ENCODE measurements at places on chromosomes 16 and 17.

- no peak for DNase-seq
These were observed 22.4 kb downstream of the ANKRD40 start for GRCh38 chr17:50685334-50685665.

GRCh38 chr16:86798247-86799041 is 220.1 kb downstream of the FOXL1 start:
- DNase-seq: no peak

- DNase-seq: no peak
These were observed 28.5 kb downstream of the PRSS54 start for GRCh38 chr16:58266336-58266735.

DNA sequence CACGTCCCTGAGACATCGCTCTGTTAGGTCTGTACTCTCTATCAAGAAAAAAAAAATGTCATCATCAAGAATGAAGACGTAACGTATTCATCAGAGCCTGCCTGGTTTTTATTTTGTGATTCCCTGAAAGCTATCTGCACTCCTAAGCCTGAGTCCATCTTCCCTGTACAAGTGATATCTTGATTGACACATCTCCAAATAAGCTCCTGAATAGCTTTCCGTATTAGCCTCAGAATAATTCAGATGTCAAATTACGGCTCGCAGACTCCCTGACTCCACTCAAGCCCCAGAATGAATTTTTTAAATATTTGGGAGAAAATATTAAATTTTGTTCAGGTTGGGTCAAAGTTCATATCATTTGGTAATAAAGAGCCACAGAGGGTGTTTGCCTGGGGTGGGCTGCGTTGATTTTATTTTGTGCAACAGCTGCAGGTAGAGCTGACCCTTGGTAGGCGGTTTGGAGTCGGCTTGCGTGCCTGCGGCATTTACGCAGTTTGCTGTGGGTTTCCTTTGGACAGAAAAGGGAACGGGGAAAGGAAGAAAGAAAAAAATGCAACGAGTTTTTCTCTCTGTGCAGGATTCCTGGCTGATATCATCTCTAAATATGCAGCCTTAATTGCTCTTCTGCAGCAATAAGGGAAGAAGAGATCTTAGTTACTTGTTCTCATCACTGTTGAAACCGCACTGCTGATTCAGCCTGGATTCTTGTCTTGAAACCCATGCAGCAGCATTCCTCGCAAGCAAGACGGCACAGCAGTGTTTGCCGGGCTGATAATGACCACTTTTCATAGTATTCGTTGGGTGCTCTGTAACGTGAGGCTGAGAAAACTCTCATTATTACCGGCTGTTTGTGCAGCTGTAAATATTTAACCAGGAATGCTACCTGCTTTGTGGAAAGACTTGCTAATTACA is 114.7 kb downstream of the IRX3 start:
- DNase-seq: no peak

GRCh38 chr17:65856865-65857264 is 295.4 kb upstream of the AXIN2 start:
- no peak for DNase-seq

DNA sequence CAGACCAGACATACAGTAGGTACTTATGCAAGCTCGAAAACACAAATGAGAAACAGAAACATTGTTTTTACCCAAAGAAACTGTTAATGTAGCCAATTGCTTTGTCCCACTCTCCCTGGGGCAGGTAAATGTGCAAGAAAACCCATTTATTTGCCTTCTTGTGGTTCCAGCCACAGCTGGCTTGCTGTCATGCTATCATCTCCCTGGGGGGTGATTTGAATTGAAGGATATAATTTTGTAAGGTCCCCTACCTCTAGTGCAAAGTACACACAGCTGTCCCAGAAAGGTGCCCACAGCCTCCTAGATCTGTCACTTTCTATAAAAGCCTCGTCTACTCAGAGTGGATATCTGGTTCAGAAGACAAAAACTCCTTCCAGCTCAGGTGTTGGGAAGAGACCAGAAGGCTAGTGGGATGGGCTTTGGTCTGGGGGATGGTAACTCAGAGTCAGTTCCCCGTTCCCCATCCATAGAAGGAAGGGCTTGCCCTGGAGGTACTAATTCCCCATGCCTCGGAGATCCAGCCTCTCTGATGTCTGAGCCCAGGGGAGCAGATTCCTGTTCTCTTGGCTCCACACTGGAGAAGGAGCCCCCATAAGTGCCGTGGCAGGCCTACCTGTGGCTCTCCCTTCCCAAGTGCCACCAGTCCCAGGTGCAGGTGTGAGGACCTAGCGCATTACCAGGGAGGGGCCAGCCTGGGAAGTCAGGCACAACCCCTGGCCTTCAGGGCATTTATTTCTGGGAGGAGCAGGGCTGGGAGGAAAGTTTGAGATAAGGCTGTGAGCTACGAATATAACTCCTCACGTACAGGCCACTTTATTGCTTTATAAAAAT is 2.4 kb upstream of the PRR15L start:
- no peak for DNase-seq

GRCh38 chr16:89051521-89052166 is 42.0 kb upstream of the ACSF3 start:
- DNase-seq: no peak

GRCh38 chr16:56438038-56438437 is 12.7 kb upstream of the AMFR start:
- no peak for DNase-seq

- no peak for DNase-seq
These were observed 25.3 kb upstream of the FAAP100 start for GRCh38 chr17:81577278-81578000.

DNA sequence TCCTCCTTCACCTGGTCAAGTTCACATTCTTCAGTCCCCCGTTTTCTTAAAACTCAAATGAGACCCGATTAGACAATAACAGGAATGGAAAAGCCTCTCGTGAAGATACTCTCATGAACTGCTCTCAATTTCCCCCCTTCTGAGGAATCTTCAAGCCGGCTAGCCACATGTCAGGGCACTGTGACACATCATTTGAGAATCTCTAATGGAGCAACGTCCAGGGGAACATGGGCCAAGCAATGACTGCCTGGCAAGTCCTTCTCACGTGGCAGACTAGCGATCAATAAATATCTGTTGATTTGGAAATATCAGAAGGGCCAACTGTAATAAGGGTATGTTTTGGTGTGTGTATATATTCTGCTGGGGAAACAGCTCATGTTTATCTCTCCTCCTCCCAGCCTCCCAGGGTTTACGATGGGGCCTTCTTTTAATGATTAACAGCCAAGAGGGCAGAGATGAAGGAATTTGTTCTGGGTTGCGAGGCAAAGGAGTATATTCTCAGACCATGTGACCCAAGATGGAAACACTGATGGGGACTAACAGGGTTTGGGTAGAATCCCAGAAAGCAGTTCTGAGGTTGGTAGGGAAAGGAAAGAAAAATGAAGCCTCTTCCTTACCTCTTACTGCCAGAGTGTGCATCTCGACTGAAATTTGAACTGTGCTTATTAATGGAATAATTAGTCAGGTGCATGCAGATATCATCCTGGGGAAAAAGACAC is 21.4 kb downstream of the TTLL6 start:
- no peak for DNase-seq

GRCh38 chr16:4828567-4829321 is 18.3 kb downstream of the GLYR1 start:
- no peak for DNase-seq

- no peak for DNase-seq
These were observed 19.2 kb downstream of the NPRL3 start for GRCh38 chr16:119295-119694.

- no peak for DNase-seq
These were observed 3.6 kb upstream of the HS3ST3B1 start for GRCh38 chr17:14297161-14297851.

- DNase-seq: no peak
These were observed 1.5 kb upstream of the LGALS3BP start for GRCh38 chr17:78981010-78981888.

DNA sequence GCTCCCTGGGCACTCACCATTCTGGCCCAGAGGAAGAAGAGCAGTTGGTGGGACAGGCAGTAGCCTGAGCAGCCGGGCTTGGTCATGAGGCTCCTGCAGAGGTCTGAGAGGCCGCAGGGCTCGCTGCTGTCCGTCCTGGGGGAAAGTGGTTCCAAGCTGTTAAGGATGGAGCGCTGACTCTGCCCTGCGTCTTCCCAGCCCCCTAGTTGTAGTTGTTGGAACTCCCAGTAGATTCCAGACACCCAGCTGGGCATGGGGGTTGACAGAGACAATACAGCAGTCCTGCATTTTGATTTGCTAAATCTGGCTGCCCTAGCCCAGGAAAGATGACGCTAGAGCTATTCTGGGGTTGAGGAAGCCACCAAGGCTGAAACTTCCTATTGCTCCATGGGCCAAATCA is 7.3 kb downstream of the C16orf89 start:
- no peak for DNase-seq

GRCh38 chr17:1742371-1743087 is at the start of gene SERPINF2:
TSS of gene SERPINF2 (plus strand) at chr17:1742871. CDS start at chr17:1744996, 2,125 bp downstream.
- no peak for DNase-seq

DNA sequence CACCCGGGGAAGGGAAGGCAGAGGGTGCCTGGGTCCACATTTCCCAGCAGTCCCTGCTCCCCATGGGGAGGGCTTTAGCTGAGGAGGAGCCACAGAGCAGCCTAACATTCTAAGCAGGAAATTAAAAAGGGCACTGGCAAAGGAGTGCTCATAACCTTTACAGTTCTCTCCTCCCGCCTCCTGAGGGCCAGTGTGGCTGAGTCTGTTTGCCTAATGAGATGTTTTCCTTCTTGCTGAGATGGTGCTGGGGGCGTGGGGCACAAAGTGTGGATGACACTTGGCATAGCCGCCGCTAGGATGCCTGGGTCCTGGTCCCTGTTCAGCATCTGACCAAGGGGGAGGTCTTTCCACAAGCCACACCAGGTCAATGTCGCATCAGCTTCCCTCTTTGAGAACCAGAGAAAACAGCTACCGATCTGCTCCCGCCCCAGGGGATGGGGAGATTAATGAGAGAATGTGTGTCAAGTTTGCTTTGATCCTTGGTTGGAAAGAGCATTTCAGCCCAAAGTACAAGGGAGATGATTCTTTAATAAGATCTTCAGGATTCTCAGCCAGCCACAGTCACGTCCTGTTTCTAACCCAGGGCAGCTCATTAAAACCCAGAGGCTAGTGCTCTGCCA is 5.8 kb downstream of the KIF18B start:
- DNase-seq: no peak

GRCh38 chr16:61831351-61831917 is 204.8 kb downstream of the CDH8 start:
- no peak for DNase-seq

DNA sequence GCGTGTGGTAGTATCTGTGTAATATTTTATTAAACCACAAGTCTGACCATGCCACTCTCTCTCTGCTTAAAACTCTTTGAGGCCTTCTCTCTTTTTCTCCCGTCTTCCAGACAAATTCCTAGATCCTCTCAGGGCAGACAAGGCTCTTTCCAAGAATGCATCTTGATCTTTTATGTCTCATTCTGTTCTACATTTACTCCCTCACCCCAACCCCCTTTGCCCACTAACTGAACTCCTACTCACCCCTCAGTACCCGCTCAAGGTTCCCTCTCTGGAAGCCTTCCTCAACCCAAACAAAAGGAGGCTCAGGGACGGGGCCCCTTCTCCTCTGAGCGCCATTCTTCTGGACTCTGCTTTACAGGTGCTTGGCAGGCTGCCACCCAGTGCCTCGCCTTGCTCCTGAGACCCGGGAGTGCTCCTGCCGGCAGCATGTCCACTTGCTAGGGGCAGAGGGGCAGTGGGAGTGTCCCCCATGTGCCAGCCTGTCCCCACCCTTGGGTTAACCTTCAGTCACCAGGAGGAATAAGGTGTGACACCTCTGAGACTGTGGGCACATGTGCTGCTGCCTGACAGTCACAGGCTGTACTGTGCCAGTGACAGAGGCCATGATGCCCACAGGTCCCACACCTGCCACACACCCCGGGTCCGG is 9.2 kb downstream of the SLC13A2 start:
- no peak for DNase-seq

DNA sequence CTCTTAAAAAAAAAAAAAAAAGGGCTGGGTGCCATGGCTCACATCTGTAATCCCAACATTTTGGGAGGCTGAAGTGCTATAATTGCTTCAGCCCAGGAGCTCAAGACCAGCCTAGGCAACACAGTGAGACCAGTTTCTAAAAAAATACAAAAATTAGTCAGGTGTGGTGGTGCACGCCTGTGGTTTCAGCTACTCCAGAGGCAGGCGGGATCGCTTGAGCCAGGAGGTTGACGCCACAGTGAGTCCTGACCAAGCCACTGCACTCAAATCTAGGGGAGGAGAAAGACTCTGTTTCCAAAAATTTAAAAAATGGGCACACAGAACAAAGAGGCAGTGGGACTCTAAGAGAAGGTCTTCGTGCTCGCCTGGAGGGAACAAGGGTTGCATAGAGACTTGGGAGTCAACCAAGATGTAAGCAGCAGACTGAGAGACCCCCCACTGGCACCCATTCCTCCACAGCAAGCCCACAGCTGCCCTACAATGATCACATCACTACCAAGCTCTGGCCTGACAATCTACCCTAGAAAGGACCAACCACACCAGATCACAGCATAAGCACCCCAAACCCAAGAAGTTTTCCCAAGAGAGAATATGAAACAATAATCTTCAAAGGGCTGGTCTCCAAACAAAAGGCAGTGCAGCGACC is 121.6 kb downstream of the ANKRD11 start:
- DNase-seq: no peak

- no peak for DNase-seq
These were observed 513 bp downstream of the CRLF3 start for GRCh38 chr17:30824002-30824355.

DNA sequence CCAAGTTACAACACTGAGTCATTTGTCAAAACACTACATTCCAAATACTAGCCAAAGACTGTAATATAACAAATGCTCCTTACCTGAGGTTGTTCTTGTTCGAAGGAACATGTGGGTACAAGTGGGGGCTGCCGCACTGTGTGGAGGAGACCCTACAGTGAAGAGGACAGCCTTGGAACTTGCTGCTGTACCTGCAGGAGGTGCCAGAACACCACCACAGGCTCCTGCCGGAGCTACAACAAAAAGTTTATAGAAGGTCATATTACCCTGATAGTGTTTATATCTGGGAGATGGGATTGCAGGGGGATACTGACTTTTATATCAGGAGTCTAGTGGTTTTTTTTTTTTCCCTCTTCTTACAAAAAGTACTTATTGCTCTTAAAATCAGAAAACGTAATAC is 37.8 kb upstream of the ALDH3A1 start:
- DNase-seq: no peak

DNA sequence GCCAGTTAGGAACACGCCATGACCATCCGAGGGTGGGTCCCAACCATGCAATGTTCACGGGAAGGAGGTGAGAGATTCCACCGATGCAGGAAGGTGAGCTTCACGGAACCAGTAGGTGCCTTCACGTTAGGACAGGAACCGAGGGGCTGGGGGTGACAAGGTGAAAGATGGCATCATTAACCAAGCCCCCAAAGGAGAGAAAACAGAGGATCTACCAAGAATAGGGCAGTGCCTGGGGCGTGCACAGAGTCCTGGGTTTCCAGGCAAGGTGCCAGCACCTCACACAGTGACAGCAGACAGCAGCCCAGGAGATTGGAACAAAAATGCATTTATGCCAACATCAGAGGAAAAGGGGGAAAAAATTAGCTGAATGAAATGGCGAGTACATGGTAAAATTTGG is 137.9 kb downstream of the GSG1L start:
- DNase-seq: no peak

DNA sequence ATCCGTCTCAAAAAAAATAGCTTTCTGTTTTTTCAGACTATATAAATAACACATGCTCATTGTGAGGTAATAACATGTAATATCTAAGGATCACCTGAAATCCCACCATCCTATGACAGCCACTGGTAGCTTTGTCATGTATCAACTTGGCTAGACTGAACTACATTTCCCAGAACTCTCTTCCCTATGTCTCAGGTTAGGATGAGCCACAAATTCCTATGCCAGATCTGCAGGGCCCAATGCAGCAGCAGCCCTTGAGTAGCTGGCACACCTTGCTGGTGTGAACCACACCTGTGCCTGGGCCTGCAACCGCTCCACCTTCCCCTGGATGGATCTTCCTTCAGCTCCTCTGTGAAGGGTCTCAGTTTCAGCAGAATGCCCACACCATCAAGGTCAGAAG is 28.1 kb downstream of the OGFOD1 start:
- no peak for DNase-seq

Measured in GM12892 (cell line).